Tongue (tissue), 3 donors: ENCODE measurements at places on chromosomes 13 and 19. TPM values are rescaled to one million over a fixed set of nuclear protein-coding genes. Genes with fewer than 3 reads are reported as not detected.

The ARHGAP33 gene
- total RNA-seq = 26.3 TPM

The FBN3 gene
- 13.3 TPM for total RNA-seq

The ZNF737 gene
- total RNA-seq = 20.9 TPM

- DNase-seq = no peak
Observed at GRCh38 chr13:102983496-102983895, 82.7 kb downstream of the SLC10A2 start.

DNA sequence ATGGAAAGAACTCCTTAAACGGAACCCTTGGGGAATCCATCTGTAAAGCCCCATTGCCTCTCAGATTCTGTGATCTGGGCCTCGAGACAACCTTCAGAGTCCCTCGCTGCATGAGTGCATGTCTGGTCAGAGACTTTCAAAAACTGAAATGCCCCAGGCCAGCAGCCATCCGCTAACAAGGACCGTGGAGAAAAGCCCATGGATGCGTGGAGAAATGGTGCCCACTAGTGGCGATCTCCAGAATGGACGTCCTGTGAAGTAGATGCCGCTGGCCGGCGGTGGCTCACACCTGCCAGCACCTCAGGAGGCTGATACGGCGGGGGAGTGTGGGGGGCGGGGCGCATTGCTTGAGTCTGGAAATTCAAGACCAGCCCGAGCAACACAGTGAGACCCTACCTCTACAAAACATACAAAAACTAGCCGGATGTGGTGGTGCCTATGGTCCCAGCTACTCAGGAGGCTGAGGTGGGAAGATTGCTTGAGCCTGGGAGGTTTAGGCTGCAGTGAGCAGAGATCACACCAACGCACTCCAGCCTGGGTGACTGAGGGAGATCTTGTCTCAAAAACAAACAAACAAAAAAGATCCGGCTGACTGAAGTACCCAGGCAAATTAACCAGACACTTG is 7.9 kb upstream of the CDC16 start:
- peak; percentile 93 for DNase-seq

- DNase-seq = no peak
Observed at GRCh38 chr19:16801600-16802013, 27.6 kb upstream of the SIN3B start.

DNA sequence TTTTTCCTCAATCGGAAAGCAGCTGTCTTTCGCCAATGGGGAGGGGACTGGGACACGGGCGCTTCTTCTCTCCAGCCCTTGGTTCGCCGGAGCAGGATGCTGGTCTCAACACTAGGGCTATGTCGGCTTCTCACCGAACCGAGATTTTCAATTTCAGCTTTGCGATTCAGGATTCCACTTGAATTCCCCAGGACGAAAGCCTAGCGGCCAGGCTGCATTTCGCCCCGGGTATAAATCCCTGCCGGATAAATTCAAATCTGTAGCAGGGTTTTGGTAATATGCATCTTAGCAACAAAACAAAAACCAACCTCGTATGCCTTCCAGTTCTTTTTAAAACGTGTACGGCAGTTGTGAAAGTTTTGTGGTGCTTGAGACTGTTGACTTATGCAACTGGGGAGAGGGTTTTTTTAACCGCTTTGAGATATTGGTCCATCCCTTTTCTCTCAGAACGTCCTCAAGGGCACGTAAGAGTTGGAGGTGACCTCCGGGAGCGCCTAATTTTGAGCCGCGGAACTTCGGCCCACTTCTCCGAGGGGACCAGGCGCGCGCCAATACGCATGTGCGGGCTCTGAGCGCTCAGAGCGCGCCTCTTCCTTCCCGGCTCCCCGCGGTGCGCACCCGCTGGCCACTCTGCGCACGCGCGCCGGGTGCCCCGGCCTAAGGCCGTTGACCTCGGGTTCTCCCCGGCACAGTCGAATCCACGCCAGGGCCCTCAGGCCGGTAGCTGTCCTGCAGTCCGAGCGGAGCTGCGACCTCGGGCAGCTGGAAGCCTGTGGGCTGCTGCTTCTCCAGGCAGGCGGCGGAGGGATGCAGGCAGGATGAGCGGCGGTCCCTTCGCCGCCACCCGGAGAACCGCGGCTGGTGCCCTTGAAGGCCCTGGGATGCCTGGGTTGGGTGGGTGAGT is 7.6 kb downstream of the POU4F1 start:
- DNase-seq = peak; percentile 58

GRCh38 chr19:33383720-33384292 is 10.3 kb downstream of the CEBPG start:
- no peak for DNase-seq

- peak; percentile 77 for DNase-seq
Observed at GRCh38 chr19:19120308-19121231, 17.7 kb downstream of the TMEM161A start.

- DNase-seq = no peak
Observed at GRCh38 chr13:65540175-65540574, 1690.0 kb downstream of the PCDH9 start.

DNA sequence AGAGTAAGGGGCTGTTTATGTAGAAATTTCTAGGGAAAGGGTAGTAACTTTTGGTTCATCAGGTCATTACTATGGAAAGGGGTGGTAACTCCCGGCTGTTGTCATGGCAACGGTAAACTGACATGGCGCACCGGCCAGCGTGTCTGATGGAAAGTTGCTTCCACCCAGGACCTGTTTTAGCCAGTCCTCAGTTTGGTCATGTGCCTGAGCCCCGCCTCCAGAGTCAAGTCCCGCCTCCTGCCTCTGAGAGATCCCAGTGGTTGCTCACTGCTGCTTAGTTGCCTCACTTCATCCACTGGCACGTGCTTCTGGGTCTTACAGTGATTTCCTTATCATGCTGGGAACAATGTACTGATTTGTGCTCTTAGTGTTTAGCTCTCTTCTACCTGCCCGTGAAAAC is 455.2 kb upstream of the ZNF507 start:
- DNase-seq = no peak

- DNase-seq = no peak
Observed at GRCh38 chr13:51147732-51148131, 36.7 kb upstream of the C13orf42 start.
